ENCODE measurements at places on chromosomes 12 and 14.

DNA sequence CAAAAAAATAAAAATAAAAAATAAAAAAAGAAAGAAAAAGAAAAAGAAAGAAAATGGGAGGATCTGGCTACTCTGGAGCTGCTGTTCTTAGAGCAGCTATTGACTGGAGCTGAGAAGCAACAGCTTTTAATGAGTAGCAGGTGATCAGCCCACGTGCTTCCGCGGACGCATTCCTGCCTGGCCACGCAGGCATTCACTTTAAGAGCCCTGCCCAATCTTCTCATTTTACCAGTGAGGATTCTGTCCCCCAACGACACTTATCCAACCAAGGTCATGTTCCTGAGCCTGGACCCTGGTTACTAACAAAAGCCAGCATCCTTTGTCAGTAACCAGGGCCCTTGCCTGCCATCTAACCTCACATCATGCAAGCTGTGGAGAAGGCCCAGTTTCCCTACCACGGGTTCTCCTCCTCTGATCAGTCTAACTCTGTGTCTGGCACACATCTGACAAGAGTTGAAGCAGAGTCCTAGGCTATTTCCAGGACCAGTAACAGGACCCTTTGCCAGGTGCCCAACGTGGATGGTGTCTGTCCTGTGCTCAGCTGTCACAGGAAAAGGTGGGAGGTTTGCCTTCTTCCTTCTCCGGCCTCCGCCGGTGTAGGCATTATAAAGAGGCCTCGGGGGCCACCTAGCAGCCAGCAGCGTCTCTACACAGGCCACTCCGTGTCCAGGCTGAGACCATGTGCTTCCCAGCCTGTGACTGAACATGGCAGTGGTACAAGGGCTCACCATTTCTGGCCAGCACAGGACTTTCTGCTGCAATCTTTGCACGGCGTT is 60.9 kb upstream of the GPATCH2L start:
- DNase-seq: peak; percentile 67

DNA sequence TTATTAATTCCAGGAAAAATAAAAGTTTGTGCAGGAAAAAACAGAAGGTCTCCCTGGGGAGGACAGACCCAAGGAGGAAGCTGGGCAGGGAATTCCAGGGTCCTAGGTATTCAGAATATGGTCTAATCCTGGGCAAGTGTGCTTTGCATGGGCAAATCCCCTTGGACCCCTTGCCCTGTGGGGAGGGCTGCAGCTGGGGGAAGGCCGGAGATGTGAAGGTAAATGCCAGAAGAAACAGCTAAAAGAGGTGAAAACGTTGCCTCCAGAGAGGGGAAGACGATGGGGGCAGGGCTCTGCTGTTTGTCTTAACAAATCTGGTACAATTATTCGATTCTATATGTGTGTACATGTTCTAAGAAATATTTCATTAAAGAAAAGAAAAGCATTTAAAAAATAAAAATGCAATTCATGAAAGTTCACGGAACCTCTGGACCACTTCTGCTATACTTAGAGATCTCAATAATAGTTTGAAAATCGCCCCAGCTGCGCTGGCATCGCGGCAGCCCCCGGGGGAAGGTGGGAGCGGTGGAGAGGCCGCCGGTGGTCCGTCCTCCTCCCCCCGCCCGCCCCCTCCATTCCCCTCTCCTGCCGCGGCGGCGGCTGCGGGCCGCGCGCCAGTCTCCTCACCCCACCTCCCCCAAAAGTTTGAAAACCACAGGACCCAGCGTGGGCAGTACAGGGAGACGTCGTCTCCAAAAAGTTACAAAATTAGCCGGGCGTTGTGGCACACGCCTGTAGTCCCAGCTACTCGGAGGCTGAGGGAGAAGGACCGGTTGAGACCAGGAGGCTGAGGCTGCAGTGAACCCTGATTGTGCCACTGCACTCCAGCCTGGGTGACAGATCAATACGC is 1.5 kb upstream of the PRPF40B start:
- peak; percentile 51 for DNase-seq

DNA sequence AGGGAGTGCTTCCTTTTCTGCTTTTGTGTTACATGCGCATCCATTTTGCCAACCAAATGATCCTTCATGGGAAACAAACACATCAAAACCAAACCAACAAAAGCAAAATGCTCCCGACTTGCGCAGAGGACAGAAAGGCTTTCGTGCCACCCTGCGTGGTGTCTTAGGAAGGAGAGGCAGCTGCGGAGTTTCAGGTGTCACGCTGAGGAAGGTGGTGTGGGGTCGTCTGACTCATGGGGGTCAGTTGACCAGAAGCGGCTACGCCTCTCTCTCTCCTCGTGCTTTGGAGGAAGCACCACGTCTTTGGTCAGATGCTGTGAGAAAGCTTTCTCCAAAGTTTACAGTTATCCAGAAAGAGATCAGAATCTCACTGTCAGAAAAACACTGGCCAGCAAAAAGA is 7.9 kb downstream of the EMP1 start:
- peak; percentile 27 for DNase-seq

- no peak for DNase-seq
Observed at GRCh38 chr12:95715177-95715576, 75.4 kb downstream of the NTN4 start.

DNA sequence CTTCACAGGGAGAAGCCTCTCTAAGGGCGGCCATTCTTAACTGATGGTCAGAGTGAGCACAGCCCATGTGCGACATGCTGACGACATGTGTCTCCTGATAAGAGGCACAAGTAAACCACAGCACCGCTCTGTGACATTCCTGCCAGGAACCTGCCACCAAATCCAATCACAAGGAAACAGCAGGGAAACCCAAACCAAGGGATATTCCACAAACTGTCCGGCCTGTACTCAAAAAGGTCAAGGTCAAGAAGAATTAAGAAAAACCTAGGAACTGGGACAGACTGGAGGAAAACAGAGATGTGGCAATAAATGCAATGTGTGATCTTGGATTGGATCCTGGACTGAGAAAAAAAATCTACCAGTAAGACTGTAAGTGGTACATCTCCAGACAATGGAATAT is 91.9 kb downstream of the SYNE3 start:
- DNase-seq: no peak

GRCh38 chr14:72404106-72404774 is 472.0 kb downstream of the RGS6 start:
- no peak for DNase-seq

- no peak for DNase-seq
Observed at GRCh38 chr14:70893858-70894291, 13.4 kb upstream of the PCNX1 start.

GRCh38 chr14:103871596-103872480 is 24.5 kb upstream of the PPP1R13B start:
- DNase-seq: peak; percentile 99

- DNase-seq: peak; percentile 87
Observed at GRCh38 chr14:104687601-104688504, 1.6 kb upstream of the INF2 start.

DNA sequence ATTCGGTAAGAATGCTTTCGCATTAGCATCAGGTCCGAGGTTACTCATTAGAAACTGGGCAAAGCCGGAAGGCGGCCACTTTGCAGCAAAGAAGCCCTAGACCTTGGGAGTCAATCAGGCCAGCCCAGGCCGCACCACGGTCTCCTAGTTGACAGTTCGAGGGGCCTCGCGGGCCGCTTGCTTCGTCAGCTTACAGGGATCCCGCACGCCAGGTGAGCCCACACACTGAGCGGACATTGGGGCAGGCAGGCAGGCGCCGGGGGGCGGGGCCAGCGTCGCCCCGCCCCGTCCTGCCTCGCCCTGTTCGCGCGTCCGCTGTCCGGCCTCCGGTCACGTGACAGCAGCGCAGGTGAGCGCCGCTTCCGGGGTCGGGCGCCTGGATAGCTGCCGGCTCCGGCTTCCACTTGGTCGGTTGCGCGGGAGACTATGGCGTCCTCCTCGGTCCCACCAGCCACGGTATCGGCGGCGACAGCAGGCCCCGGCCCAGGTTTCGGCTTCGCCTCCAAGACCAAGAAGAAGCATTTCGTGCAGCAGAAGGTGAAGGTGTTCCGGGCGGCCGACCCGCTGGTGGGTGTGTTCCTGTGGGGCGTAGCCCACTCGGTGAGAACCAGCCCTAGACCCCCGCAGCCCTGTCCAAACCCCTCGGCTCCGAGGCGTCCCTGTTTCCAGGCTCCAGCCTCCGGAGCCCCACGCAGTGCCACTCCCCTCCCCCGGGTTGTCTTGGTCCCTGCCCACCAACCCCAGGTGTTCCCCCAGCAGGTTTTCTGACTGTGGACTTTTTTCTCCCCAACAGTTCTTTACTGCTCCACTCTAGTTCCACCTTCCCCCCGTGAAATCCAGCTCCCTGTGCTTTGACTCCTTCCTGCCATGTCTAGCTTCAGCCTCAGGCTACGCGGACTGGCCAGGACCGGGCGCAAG is at the start of gene PIP4K2C:
TSS of gene PIP4K2C (plus strand) at position 329 of the 918 bp plus-strand sequence. CDS start at position 427, 98 bp downstream.
- peak; percentile 98 for DNase-seq

DNA sequence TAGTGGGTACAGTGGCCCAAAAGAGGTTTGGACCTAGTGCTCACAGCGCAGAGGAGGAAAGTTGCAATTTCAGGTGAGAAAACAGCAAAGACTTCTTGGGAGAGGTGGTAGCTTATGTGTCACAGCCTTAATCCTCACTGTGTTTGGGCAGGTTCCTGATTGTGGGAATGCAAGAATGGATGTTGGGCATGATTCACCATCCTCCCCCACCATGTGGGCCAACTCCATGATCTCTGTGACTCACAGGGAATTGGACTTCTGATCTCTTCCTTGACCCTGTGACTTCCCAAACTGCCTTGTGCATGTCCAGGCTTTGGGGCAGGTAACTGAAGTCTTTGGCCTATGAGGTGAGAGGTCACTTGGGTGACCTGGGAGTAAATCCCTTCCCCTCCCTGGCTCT is 1.8 kb upstream of the CHST11 start:
- DNase-seq: no peak

DNA sequence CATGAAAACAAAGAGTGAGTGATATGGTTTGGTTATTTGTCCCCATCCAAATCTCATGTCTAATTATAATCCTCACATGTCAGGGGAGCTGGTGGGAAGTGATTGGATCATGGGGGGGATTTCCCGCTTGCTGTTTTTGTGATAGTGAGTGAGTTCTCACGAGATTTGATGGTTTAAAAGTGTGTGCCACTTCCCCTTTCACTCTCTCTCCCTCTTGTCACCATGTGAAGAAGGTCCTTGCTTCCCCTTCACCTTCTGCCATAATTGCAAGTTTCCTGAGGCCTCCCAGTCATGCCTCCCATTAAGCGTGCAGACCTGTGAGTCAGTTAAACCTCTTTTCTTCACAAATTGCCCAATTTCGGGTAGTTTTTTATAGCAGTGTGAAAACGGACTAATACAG is 2.1 kb upstream of the ATXN7L3B start:
- no peak for DNase-seq

GRCh38 chr12:44384136-44384535 is 492.0 kb downstream of the NELL2 start:
- no peak for DNase-seq

DNA sequence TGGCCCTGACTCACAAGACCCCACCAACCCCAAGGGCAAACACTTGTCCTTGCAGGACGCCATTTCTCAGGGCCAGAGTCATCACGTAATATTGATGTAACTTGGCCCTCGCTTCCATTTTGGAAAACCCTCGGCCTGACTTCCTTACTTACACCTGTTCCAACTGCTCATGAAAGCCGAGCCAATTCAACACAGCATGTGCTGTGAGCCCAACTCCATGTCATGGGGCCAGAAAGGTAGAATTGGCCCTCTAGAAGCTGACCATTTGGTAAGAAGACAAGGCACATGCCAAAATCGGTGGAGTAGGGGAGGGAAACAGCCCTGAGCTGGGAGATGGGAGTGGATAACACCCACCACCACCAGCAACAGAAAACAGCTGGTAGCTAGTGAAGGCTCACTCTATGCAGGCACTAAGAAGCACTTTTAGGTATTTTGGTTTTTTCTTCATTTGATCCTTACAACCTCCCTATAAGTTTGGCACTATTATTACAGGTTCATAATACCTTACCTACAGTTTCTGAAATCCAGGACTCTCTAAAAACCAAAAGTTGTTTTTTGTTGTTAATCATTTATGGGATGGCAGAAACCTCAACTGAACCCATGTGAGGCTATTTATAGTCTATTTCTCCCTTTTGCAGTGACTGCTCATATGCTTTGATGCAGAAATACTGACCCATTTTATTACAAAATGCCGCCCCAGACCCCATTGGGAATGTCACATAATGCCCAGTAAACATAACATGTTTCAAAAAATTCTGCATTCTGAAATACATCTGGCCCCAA is 6.5 kb downstream of the TTC7B start:
- DNase-seq: no peak

GRCh38 chr12:108768591-108769500 is 37.5 kb upstream of the CORO1C start:
- DNase-seq: peak; percentile 91

DNA sequence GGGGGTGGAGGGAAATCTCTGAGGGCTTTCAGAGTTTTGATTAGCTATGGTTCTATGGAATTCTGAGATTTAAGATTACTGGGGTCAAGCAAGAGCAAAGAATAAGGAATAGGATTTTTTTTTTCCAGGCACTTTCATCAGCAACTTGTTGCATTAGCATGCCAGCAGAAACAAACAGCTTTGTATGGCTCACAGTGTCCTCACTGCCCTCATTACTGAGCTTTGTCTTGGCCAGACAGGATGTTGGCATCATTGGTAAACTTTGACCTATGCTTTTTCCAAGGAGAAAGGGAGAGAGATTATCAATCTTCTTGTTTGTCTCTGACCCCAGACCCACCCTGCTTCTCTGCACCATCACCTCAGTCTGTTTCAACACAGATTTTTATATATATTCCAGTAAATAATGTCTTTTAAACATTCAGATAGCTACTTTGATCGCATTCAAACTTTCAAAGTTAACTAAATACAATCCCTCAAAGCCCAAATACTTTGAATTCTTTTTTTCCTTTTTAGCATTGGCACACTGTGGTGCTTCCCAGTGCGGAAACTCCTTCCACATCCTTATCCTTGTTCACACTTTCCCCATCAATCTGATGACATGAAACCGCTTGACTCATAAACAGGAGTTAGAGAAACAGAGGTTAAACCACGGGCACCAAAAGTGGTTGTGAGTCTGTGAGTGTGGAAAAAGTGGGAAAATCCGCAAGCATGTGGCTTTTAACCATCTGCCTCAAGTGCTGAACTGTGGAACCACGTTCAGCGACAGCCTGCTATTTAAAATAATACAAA is 282.2 kb upstream of the FAR2 start:
- no peak for DNase-seq

DNA sequence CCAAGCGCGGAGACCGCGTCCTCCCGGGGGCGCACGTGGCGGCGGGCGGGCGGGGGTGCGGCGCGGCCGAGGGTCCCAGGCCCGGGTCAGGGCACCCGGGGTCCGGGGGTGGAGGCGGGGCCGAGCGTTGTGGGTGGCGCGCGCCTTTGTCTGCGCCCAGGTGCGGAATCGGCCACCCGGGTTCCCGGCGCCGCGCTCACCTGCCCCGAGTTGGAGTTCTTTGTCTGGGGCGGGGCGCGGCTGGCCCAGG is 50.1 kb downstream of the LRCOL1 start:
- peak; percentile 95 for DNase-seq

Measured in H7 (cell line).